Posterior vena cava (tissue), 2 donors: ENCODE measurements at places on chromosomes 5 and 9.

DNA sequence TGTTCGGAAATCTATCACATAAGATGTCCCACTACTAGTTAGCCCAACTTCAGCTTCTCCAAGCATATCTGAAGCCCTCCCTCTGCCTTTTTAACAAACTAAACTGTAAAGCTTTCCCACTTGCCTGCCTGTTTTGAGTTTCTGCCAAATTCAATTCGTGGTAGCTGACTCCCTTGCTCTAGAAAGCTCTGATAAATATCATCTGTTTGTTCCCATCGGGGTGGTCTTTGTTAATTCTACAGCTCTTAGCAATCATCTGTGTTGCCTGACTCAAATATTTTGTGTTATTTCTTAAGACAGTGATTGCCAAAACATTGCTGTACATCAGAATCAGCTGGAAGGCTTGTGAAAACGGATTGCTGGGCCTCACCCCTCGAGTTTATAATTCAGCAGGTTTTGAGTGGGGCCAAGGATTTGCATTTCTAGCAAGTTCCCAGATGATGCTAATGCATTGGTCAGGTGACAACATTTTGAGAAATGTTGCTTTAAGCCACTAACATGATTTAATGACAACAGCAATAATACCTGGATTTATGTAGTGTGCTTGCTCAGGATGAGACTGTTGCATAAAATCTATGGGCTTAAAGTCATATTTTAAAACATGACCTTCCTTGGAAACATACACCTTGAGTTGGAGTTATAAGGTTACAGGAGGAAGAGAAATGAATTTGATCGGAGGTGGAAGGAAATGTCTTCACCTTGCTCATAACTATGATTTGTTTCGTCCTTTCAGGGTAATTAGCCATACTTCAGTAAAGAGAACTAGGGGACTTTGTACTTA is 631.9 kb downstream of the PSAT1 start:
- no peak for DNase-seq

DNA sequence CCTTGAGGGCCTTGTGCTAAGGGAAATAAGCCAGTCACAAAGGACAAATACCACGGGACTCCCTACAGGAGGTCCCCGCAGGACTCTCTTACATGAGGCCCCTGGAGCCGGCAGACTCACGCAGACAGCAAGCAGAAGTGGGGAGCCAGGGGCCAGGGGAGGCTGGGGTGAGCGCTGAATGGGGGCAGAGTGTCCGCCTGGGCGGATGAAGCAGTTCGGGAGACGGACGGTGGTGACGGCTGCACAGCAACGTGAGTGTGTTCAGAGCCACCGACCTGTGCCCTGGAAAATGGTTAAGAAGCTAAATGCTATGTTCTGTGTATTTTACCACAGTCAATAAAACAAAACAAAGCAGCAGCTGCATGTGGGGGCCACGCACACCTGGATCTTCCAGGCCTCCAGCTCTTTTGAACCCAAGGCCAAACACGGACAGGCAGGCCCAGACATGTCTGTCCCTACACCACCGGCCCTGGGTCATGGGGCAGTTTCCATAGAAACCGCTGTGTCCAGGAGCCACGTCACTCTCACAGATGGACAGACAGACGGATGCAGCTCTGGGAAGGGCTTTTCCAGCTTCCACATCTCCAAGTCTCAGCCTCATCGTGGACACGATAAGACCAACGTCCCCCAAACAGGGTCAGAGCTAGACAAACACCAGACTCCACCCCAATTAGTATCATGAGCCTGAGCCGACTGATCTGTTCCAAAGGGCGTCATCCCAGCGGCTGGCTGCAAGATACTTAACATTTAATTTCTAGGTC is 103.9 kb downstream of the VAV2 start:
- no peak for DNase-seq

DNA sequence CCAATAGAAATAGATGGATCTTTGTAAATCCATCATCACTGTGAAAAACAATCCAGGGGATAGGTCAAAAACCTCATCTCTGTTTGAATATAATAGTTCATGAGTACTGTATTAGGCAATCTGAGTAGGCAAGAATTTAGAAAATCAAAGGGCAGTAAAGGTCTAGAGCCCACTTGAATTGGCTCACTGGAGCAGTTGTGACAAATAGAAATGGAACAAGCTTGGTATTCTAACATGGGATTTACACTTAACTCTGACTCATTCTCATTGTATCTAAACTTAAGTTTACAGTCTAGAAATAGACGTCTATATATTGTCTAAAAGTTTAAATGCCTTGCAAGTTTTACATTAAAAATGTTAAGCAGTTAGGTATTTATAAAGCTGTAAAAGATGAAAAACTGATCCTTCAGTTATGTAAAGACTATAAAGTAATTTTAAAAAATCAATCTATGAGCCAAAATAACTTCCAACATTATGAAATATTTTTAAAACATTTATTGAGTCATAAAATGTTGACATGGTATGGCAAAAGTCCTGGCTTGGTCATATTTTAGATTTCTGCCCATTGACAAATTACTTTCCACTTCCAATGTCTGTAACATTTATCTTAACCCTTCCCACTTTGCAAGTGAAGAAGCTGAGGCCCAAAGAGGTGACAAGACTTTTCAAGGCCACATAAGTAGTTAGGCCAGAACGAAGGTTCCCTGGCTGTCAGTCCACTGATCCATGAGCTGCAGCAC is 203.7 kb upstream of the NREP start:
- DNase-seq: no peak

GRCh38 chr5:138568061-138568824 is 7.0 kb downstream of the HSPA9 start:
- no peak for DNase-seq

- DNase-seq: no peak
Measured at GRCh38 chr5:110269478-110270142, 456.9 kb downstream of the TMEM232 start.

DNA sequence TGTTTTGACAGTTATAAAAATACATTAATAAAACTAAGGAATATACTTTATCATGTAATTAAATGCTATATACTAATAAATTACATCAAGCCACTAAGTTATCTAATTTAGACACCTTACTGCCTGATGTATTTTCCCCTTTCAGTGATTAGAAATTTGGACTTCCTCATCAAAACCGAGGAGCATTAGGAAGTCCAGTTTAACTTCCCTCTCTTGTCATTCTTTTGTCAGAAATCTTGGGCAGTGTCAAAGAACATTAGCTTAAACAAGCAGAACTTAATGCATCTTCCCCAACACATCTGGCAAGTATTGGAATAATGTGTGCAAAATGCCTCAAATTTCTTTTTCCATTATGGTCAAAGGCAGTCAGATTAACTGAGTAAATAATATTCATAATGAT is 81.6 kb downstream of the PLPP1 start:
- no peak for DNase-seq

- DNase-seq: no peak
Measured at GRCh38 chr9:23117616-23118015, 671.0 kb downstream of the DMRTA1 start.

GRCh38 chr5:78699552-78700153 is 51.1 kb upstream of the LHFPL2 start:
- peak; percentile 81 for DNase-seq

DNA sequence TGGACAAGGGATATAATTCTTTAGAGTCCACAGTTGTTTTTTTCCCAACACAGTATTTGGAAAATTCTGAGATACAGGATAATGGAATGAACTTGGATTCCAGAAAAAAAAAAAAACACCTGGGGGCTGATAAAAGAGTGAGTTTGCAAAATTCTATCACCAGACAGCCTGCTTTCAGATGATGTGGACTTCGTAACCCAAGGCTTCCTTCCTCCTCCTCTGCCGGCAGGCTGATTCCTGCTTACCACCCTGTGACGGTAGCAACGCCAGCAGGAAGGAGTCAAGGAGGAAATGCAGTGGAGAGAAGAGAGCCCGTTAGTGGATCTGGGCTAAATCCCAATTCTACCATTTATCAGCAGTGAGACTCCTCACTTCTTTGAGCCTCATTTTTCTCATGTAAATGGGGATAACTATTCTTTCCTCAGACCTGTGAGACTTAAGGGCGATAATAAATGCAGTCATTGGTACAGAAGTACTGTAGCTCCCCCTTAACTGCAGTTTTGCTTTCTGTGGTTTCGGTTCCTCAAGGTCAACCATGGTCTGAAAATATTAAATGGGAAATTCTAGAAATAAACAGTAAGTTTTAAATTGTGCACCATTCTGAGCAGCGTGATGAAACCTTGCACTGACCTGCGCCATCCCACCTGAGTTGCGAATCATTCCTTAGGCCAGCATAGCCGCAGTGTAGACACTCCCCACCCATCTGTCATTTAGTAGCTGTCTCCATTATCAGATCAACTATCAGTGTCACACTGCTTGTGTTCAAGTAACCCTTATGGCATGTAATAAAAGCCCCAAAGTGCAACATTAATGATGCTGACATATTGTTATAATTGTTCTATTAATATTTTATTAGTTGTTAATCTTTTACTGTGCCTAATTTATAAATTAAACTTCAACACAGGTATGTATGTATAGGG is 71.4 kb downstream of the DCP2 start:
- no peak for DNase-seq

GRCh38 chr9:126842220-126842842 is 18.1 kb upstream of the ZBTB34 start:
- DNase-seq: no peak

DNA sequence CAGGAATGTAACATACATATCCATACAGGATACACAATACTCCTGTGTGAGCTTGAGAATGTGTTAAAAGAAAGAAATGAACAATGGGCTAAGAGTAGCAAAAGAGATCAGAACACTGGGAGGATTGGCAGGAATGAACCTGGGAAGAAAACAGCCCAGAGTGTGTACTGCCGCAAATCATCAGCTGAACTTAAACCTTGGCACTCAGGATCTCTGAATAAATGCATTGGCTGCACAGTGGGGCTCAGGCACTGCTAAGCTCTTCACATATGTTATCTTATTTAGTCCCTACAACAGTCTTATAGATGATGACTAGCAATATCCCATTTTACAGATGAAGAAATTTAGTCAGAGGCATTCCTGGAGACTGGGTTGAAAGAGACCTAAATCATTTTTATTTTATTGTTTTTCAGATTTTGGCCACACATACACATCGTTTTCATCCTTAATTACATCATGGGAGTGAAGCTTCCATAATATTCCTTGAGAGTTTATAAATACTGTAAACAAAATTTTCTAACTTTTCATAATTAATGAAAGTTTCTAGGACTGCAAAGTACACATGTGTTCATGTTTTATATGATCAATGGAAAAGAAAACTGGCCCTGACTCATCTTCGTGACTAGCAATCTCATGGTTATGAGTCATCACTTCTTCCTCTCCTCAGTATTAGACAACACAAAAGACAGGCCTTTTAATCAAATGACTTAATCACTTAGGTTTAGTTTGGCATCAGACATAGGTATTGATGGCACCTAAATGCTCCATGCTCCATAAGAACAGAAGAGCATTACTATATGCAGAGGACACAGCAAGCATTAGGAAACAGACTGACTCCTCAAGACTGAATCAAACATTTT is 59.2 kb downstream of the CDH18 start:
- DNase-seq: no peak

DNA sequence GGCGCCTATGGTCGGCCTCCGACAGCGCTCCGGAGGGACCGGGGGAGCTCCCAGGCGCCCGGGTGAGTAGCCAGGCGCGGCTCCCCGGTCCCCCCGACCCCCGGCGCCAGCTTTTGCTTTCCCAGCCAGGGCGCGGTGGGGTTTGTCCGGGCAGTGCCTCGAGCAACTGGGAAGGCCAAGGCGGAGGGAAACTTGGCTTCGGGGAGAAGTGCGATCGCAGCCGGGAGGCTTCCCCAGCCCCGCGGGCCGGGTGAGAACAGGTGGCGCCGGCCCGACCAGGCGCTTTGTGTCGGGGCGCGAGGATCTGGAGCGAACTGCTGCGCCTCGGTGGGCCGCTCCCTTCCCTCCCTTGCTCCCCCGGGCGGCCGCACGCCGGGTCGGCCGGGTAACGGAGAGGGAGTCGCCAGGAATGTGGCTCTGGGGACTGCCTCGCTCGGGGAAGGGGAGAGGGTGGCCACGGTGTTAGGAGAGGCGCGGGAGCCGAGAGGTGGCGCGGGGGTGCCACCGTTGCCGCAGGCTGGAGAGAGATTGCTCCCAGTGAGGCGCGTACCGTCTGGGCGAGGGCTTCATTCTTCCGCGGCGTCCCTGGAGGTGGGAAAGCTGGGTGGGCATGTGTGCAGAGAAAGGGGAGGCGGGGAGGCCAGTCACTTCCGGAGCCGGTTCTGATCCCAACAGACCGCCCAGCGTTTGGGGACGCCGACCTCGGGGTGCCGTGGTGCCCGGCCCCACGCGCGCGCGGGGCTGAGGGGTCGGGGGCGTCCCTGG is 561 bp downstream of the DAPK1 start:
- peak; percentile 85 for DNase-seq

GRCh38 chr5:177198738-177199137 is 65.2 kb downstream of the NSD1 start:
- DNase-seq: no peak

- no peak for DNase-seq
Measured at GRCh38 chr9:27131731-27132130, 22.7 kb downstream of the TEK start.

DNA sequence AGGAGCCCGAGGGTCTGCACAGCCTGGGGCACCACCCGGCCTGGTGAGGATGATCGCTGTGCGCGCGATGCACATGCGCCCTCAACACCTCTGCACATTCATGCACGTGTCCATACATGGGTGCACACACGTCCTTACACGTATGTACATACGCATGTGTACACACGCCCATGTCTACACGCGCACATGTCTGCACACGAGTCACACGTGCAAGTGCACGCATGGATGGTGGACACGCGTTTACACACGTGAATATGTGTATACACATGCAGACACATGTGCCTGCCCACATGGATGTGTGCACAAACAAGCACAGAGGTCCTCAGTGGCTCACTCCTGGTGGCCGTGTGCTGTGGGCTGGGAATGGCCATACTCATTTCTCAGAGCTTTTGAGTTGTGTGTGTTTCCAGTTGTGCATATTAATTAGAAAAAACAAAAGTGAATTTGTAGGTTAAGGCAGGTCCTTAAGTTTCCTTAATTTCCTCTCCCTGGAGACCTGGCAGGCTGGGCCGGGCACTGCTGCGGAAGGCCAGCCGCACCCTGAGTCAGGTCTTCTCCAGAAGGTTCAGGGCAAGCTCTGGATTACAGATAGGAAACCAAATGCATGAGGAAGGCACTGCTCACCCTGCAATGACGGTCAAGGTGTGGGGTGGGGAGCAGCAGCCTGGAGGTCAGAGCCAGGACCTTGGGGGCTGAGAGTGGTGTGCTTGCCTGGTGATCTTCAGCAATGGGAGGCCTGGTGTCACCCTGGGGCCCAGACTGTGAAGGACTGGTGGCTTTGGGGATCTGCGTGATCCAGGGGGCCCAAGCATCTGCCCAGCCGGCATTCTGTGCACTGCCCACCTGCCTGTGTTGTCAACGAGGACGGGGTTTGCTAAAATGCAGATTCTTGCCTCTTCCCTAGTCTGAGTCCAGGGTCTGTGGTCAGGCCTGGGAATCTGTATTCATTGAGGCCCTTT is 1.3 kb upstream of the RNU6ATAC start:
- DNase-seq: peak; percentile 82

DNA sequence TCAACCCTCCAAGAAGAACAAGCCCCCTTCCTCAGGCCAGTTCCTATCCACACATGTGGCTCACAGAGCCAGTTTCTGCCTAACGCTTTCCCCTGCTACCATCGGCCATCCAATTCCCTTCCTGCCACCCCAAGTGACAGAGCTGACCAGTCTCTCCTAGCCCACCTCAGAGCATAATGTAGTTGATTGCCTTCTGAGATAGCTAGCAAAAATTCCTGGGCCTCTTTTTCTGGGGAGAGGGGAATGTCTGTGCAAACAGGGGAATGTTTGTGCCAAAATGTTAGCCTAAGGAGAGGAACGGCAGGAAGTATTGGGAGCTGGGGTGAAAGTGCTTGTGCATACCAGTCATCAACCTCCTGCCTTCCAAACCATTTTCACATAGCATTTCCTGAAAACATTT is 157.0 kb downstream of the PJA2 start:
- DNase-seq: no peak

- no peak for DNase-seq
Measured at GRCh38 chr9:33737811-33738606, 57.4 kb upstream of the PRSS3 start.
